8988T (cell line): ENCODE measurements at places on chromosomes 16 and 17.

GRCh38 chr16:63005356-63005755 lies 969.1 kb upstream of the CDH8 start:
- DNase-seq = no peak

DNA sequence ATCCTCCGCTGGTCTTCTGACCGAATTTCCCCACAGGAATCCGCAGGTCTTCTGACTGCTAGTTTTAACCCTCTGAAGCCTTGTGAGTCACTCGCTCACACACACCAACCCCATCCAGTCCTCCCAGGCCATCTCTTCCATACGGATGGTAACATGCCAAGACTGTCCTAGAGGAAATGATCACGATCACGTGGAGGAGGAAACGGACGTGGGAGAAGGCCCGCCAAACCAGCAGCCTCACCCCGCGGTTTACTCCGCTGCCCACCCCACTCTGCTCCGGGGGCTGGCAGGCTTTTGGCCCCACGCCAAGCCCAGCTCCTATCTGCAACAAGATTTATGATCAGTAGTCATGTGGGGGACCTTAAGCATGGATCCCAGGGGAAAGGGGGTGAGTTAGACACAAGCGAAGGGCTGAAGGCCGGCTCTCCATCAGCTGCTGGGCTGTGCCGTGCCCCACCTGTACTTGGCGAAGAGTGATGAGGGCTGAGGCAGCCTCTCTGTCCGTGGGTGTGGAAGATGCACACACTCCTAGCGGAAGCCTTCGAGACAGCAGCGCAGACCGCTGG lies 1.5 kb upstream of the FAAP100 start:
- DNase-seq = no peak

DNA sequence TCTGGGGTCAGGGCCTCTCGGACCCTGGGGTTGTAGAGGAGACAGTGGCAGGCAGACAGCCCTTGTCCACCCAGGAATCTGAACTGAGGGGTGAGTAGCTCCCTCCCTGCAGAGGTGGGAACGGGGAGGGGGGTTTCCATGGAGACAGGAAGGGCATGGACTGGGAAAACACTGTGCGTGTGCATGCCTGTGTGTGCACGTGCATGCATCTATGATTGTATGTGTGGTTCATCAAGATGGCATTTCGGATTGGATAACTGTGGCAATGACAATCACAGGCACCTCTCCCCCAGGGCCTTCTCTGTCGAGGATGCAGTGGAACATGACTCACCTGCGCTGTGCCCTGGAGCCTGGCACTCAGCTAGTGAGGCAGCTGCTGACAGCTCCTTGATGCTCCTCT lies 6.1 kb upstream of the CD300C start:
- DNase-seq = peak; percentile 33

DNA sequence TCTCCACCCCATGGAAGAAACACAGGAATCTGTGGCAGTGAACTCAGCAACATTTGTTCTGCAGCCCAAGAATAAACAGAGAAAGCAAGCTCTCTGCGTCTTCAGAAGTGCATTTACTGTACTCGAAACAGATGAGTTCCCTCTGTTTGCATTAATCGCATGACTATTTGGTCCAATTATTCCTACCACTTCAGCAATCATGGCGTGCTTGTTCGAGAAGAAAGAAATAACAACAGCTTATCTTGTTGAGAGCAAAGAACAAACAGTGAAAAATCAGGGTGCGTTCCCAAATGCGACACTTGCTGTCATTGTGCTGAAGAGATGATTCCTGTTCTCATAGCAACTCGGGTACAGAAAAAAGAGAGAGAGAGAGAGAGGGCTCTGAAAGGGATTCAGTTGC lies 445.3 kb upstream of the MAF start:
- DNase-seq = no peak

DNA sequence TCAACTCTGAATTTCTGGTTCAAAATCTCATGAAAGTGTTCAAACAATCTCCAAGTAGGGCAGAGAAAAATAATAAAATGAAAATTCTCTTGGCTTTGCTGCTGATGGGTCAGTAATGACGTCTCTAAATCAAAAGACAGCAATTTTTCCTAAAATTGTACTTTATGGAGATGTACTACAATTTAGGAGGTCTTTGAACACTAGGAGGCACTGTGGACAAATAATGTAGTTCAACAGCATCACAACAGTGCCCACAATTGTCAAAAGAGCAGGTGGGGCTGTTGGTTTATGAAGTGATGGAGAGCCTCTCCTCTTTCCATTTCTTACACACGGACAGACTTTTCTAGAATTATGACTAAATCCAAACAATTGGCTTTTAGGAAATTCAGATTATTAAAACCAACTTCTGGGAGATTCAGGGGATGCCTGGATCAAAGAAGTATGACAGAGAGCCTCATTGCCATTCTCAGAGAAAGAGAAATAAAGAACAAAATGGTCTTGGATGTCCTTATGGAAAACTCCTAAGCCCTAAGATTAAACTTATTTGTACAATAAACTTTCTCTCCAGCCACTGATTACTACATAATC lies 23.8 kb downstream of the EZH1 start:
- DNase-seq = no peak
